ENCODE measurements at places on chromosomes 11 and 22. TPM values are rescaled to one million over a fixed set of nuclear protein-coding genes. Genes with fewer than 3 reads are reported as not detected.

DNA sequence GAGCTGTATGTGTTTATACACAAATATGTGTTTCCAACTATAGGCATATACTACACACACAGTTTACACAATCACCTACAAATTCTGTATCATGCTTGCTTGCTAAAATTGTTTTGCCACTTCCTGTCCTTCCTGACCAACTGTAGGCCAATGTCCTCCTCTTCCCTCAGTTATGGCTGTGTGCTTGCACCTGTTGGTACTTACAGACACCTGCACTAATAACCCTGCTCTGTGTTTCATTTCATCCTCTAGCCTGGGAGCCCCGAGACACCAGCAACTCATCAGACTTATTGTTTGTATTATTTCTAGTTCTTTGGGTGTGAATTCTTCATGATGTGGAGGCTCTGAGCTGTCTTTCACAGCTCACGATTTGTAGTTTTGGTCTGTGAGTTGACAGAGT, 1.8 kb upstream of the NCF4 start:
- no peak overlapping the region for H3K27ac ChIP-seq
- no peaks in the 10 kb centered on the region for H3K27me3 ChIP-seq
- no peaks in the 10 kb centered on the region for H3K36me3 ChIP-seq
- no peak for DNase-seq
- peaks cover 27% of the 10 kb centered on the region for H3K4me1 ChIP-seq

- peak; percentile 61 for DNase-seq
- H3K36me3 ChIP-seq = no peaks in the 10 kb centered on the region
- peaks cover 27% of the 10 kb centered on the region for H3K4me1 ChIP-seq
- H3K4me3 ChIP-seq = no peak overlapping the region
These were observed 35.4 kb downstream of the MCHR1 start for GRCh38 chr22:40714499-40715337.

GRCh38 chr11:93279851-93280347, 50.6 kb upstream of the DEUP1 start:
- no peak overlapping the region for H3K27ac ChIP-seq
- no peak for DNase-seq
- no peaks in the 10 kb centered on the region for H3K27me3 ChIP-seq
- no peak overlapping the region for H3K4me3 ChIP-seq
- no peaks in the 10 kb centered on the region for H3K4me1 ChIP-seq

Gene TSPAN18
- total RNA-seq = 9.1 TPM

GRCh38 chr11:111946499-111946898, 9.4 kb downstream of the DIXDC1 start:
- DNase-seq = no peak
- no peaks in the 10 kb centered on the region for H3K27me3 ChIP-seq
- no peaks in the 10 kb centered on the region for H3K36me3 ChIP-seq
- H3K4me3 ChIP-seq = no peak overlapping the region
- peak overlapping the region; percentile 78 for H3K27ac ChIP-seq

DNA sequence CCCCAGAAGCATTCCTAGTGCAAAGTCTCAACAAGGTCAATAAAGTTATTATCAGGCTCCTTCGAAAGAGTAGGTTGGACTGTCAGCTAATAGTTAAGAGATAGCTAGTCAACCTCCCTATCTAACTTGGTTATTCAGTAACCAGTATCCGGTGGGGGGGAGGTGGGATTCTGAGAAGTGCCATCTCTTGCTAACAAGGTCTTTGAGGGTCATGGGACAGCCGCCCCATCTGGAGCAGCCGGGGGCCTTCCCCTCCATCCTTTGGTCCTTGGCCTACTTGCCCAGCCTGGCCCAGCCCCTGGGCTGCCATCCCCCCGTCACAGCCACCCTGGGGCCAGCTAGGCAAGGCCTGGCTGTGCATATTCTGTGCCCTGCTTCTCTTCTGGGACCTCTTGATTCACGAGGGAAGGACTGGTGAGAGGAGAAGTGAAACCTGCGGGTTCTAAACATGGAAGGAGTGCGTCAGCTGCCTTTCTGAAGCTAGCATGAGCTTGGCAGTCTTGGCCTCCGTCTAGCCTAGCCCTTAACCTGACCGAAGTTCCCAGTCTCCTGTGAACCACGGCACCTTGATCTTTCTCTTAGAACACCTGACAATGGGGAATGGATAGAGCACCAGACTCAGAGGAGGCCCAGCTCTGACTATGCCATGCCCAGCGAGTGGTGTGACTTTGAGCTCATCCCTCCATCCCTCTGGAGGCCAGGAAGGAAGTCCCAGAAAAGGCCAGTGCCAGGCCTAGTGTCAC, 9.3 kb downstream of the SLC37A2 start:
- H3K4me1 ChIP-seq = peaks cover 17% of the 10 kb centered on the region
- DNase-seq = peak; percentile 38
- H3K36me3 ChIP-seq = no peaks in the 10 kb centered on the region
- peak overlapping the region; percentile 67 for H3K27ac ChIP-seq
- H3K4me3 ChIP-seq = no peak overlapping the region
- no peaks in the 10 kb centered on the region for H3K27me3 ChIP-seq

DNA sequence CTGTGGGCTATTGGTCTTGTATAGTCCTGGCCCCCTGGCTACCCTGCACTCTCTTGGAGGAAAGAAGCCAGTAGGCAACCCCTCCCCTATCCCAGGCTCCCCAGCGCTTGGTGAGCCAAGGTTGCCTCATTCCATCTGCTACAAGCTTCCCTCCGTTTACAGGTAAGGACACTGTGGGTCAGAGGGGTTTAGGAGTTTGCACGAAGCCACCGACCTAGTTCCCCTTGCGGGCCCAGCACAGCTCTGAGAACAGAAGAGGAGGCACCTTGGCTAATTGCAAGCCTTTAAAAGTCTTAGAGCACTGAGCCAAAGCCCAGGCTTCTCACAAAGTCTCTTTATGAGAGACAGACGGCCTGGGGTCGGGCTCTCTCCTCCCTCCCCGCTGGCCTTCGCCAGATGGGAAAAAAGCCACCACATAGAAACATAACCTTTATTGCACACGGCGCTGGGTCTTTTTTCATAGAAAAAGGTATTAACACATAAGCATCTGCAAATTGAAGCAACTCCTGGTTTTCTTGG, 99.8 kb downstream of the CEP164 start:
- H3K4me3 ChIP-seq = no peak overlapping the region
- no peak overlapping the region for H3K27ac ChIP-seq
- H3K36me3 ChIP-seq = no peaks in the 10 kb centered on the region
- peaks cover 6% of the 10 kb centered on the region for H3K4me1 ChIP-seq
- no peak for DNase-seq
- H3K27me3 ChIP-seq = peaks cover 16% of the 10 kb centered on the region

Gene CCDC73
- total RNA-seq = not detected

- H3K36me3 ChIP-seq = no peaks in the 10 kb centered on the region
- peaks cover 11% of the 10 kb centered on the region for H3K4me1 ChIP-seq
- H3K27me3 ChIP-seq = no peaks in the 10 kb centered on the region
- no peak overlapping the region for H3K4me3 ChIP-seq
- DNase-seq = peak; percentile 8
These were observed 2.1 kb downstream of the CLDN25 start for GRCh38 chr11:113781682-113782081.

Gene MYO7A
- 2.6 TPM for total RNA-seq

DNA sequence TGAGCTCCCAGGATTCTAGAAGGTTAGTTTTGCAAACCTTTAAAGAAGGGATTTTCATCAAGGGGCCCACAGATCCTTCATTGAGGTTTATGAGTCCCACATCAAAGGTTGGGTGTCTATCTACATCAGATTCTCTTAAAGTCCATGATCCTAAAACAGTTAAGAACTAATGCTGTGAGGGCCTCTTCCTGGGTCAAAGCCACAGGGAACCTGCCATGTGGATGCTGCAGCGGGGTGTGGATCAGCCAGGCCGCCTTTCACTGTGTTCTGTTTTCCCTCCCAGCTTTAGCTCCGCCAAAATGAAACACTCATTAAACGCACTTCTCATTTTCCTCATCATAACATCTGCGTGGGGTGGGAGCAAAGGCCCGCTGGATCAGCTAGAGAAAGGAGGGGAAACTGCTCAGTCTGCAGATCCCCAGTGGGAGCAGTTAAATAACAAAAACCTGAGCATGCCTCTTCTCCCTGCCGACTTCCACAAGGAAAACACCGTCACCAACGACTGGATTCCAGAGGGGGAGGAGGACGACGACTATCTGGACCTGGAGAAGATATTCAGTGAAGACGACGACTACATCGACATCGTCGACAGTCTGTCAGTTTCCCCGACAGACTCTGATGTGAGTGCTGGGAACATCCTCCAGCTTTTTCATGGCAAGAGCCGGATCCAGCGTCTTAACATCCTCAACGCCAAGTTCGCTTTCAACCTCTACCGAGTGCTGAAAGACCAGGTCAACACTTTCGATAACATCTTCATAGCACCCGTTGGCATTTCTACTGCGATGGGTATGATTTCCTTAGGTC, 5.3 kb downstream of the SERPIND1 start:
- no peaks in the 10 kb centered on the region for H3K27me3 ChIP-seq
- no peak for DNase-seq
- no peak overlapping the region for H3K27ac ChIP-seq
- H3K4me1 ChIP-seq = peaks cover 6% of the 10 kb centered on the region
- no peak overlapping the region for H3K4me3 ChIP-seq

DNA sequence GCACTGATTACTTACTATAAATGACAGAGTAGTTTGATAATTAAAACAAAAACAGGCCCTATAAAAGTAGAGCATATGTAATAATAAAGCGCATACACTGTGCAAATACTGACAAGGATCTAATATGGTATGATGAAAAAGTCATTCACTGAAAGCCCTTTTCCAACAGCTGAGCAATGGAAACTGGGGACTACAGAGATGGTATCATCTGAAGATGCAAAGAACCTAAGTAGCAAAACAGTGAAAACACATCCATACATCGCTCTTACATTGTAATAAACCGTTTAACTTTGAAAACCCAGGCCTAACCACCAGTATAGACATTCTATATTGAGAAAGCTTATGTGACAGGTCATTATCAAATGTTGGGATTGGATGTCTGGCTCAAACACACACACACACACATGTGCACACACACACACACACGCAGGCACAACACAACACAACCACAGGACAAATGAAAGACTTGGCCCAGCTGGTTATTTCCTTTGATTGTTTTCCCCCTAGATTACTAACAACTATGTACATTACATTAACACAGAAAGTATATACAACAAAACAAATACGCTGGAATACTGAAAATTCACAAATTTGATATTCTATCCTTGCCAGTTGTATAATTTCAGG, 119.5 kb downstream of the APOL5 start:
- H3K4me1 ChIP-seq = peaks cover 91% of the 10 kb centered on the region
- no peak for DNase-seq
- no peaks in the 10 kb centered on the region for H3K27me3 ChIP-seq

Gene CD248
- total RNA-seq = 6.8 TPM

DNA sequence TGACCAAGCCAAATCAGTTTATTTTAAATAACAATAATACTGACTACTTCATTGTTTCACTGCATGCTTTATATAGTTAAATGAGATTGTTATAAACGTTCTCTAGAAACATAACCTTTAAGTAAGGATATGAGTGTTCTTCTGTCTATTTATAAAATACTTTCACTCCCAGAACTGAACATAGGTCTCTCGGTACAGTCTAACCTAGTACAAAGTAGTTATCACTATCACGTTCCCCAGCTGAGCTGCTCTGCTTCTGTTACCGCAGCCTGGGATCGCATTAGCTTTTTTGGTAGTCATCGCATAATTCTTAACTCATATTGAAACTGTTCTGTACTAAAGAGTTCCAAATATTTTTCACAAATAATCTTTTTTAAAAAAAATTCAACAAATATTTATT, 143.6 kb downstream of the WNT11 start:
- H3K27ac ChIP-seq = no peak overlapping the region
- peaks cover 33% of the 10 kb centered on the region for H3K36me3 ChIP-seq
- no peaks in the 10 kb centered on the region for H3K4me1 ChIP-seq
- H3K4me3 ChIP-seq = no peak overlapping the region
- no peaks in the 10 kb centered on the region for H3K27me3 ChIP-seq
- DNase-seq = no peak

GRCh38 chr11:102802341-102802740, 4.4 kb upstream of the MMP1 start:
- no peak overlapping the region for H3K4me3 ChIP-seq
- no peak for DNase-seq
- no peaks in the 10 kb centered on the region for H3K4me1 ChIP-seq
- H3K36me3 ChIP-seq = no peaks in the 10 kb centered on the region

Gene SCN4B
- total RNA-seq = not detected

DNA sequence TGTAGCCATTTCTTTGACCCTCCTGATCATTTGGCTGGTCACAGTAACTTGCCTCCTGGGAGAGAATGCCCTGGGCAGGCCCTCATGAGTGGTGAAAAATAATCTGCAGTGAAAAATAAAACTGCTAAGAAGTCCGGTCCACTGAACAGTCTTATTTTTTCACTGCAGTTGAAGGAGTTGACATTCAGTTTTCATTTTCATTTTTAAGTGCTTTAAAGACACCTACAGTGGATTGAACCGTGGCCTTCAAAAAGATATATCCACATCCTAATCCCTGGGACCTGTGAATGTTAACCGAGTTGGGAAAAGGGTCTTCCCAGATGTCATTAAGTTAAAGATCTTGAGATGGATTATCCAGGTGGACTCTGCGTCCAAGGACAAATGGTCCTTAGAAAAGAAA, 153.6 kb upstream of the GRK3 start:
- H3K27ac ChIP-seq = no peak overlapping the region
- no peak overlapping the region for H3K4me3 ChIP-seq
- DNase-seq = no peak
- H3K27me3 ChIP-seq = no peaks in the 10 kb centered on the region
- no peaks in the 10 kb centered on the region for H3K36me3 ChIP-seq

DNA sequence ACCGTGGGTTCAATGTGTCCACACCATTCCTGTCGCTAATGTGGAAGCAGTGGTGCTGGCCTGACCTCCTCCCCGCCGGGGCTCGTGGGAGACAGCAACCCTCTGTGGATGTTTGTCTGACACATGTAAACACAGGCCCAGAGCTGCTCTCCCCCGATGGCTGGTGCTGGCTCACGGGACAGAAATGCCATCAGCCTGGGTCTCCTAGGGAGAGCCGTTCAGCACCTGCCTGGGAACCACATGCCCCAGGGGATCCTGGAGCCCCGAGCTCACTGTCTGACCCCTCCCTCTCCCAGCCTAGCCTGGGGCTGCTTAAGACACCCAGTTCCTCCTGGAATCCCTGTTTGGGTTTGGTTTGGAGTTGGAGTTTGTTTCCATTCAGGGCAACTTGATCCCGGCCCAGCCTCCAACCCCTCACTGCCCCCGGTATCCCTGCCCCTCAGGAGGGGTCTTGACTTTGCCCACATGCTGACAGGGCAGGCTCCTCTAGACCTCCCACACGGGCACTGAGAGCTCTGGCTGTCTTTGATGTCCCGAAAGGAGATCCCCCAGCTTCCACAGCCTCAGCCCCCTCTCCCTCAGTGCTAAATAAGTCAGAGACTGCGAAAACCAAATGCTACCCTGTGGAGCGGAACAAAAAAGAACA, 50.9 kb upstream of the WNT11 start:
- H3K27ac ChIP-seq = no peak overlapping the region
- H3K4me1 ChIP-seq = no peaks in the 10 kb centered on the region
- no peak for DNase-seq

GRCh38 chr11:131579932-131580387, 209.5 kb downstream of the NTM start:
- peaks cover 12% of the 10 kb centered on the region for H3K27me3 ChIP-seq
- H3K36me3 ChIP-seq = no peaks in the 10 kb centered on the region
- DNase-seq = peak; percentile 32
- H3K4me3 ChIP-seq = no peak overlapping the region
- H3K27ac ChIP-seq = no peak overlapping the region

Gene GRM5
- not detected for total RNA-seq

Measured in stomach (tissue), 19 donors.